A549 treated with DMSO at 1 μM for 4 hours (cell line): ENCODE measurements at places on chromosomes 1 and 21. TPM values are rescaled to one million over a fixed set of nuclear protein-coding genes. Genes with fewer than 3 reads are reported as not detected.

The PRDM15 gene
- total RNA-seq = 2.5 to 4.3 TPM (median 3.8 TPM) in 5 replicates

The TNFRSF18 gene
- total RNA-seq = 0.23 to 0.31 TPM in 2 of 5 replicates, not detected in the others

The MNDA gene
- not detected in 5 replicates for total RNA-seq

The CYP4A11 gene
- not detected in 5 replicates for total RNA-seq

The DMRTA2 gene
- total RNA-seq = 0.14 to 0.26 TPM (median 0.18 TPM) in 5 replicates

The LINGO4 gene
- total RNA-seq = not detected in 5 replicates

The SORT1 gene
- total RNA-seq = 3.7 to 4.7 TPM (median 4.4 TPM) in 5 replicates

The RHD gene
- not detected in 5 replicates for total RNA-seq

The GBP7 gene
- total RNA-seq = not detected in 5 replicates

The KLF17 gene
- total RNA-seq = 0.18 to 0.64 TPM (median 0.31 TPM) in 5 replicates

The KRTAP21-2 gene
- not detected in 5 replicates for total RNA-seq

The CYP4A22 gene
- not detected in 5 replicates for total RNA-seq

The PRDX6 gene
- 292 to 318 TPM (median 304 TPM) in 5 replicates for total RNA-seq

The TFF2 gene
- not detected in 5 replicates for total RNA-seq

The ZBED6 gene
- 2.4 to 7.5 TPM (median 6.1 TPM) in 5 replicates for total RNA-seq

The NBPF6 gene
- total RNA-seq = not detected in 5 replicates
